ENCODE measurements at places on chromosomes 4 and X.

GRCh38 chr4:81081156-81081555 is 50.6 kb downstream of the BMP3 start:
- DNase-seq, result no peak

DNA sequence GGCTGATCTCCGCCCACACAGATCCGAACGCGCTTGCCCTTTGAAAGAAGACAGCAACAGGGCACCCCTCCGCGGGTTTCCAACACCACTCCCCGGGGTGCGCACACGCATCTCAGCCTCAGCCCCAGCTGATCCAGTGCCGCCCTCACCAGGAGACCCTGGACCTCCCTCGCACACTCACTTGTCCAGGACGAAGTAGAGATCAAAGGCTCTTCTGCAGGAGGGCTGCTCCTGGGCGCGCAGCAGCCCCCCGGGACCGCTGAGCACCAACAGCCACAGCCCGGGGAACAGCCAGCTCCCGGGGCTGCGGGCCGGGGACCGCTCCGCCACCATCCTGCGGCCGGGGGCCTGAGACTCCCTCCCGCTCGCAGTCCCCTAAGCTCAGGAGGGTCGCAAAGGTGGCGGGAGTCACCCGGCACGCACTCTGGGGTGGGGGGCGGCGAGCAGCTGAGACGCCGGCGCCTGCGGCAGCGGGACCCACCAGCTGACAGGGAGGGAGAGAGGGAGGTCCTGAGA is 743 bp downstream of the ANTXR2 start:
- DNase-seq, result no peak

DNA sequence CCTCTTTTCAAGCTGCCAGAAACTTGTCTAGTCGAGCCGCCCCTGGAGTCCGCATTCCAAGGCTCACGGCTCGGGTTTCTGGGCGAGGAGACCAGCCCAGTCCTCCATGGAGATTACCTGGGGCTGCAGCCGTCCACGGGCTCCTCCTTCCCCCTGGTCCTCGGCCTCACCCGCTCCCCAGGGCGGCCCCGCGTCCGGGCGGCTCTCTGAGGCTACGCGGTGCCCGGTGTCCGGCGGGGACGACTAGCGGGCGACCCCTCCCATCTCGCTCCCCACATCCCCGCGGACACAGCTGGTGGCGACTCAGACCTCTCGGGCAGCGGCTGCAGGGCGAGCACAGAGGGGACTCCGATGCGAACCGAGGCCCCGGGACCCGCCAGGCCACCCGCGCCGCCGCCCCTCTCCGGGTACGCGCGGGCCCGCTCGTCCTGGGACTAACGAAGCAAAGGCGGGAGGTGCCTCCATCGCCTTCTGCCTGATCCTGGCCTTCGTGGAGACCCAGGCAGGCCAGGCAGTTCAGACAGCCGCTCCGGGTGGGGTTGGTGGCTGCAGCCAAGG is 159.4 kb downstream of the TRAM1L1 start:
- DNase-seq, result no peak

GRCh38 chr4:119517361-119518229 is 111.0 kb downstream of the PDE5A start:
- DNase-seq, result no peak

DNA sequence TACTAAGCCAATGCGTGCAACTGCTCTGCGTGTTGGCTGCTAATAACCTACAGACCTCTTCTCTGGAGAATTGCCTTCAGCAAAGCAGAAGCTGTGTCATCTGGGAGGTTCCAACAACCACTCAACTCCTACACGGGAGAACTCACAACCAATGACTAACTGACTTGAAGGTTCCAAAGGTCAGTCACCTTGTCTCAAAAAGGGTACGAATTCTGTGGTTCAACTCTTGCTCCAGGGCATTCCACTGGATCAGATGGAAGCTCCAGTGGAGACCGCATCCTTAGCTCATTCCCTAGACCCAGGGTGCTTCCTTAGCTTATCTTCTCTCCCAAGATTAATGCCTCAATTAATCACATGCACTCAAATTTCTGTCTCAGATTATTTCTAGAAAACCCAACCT is 222.7 kb downstream of the CHIC2 start:
- DNase-seq, result no peak

Measured in T47D (cell line).